ENCODE measurements at places on chromosomes 13 and 19.

- ATAC-seq: peak; percentile 34
These were observed 84.3 kb upstream of the UBL3 start for GRCh38 chr13:29934531-29935308.

DNA sequence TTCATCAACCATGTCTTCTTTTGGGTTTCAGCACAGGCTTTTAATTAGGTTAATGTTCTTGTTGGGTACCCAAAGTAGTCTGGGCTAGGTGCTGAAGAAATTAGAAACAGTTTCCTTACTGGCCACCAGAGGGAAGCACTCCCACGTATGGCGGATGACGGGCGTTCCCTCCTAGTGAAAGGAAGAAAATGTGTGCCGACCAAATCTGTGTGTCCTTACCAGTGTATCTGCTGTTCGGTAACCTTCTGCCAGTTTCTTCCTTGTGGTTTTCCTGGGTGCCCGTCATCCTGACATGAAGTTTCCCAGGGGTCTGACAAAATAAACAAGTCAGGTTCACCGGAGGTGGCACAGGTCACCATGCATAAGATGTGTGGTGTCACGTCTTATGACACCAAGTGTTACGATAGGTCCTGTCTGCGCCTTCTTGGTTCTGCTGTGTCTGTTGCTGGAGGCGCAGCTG is 6.0 kb upstream of the WDR88 start:
- ATAC-seq: peak; percentile 60

- ATAC-seq: no peak
These were observed 524.7 kb downstream of the GPC5 start for GRCh38 chr13:91922969-91923592.

DNA sequence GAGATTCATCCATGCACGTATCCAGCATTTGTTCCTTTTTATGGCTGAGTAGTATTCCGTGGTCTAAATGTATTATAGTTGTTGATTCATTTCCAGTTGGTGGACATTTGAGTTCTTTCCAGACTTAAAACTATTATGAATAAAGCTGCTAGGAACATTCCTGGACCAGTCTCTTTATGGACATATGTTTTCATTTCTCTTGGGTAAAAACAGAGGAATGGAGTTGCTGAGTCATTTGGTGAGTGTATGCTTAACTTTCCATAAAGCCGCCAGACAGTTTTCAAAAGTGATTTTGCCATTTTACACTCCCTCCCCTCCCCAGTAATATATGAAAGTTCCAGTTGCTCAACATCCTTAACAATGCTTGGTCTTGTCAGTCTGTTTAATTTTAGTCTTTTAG is 116.4 kb downstream of the TSHZ3 start:
- no peak for ATAC-seq

DNA sequence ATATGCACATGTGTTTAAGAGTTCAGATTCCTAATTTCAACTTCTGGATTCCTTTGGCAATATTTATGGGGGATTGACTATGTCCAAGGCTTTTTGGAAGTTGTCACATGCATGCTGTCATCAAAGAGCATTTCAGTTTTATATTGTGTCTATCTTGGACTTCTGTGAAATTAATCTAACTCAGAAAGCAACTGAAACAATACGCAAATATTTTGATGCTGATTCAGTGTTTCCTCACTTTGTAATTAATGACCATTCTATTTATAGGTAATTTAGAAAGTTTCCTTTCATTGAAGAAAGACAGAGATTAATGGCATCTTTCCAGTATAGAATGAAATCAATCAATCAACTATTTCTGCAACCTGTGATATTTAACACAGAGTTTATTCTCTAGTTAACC is 550.1 kb downstream of the PCDH9 start:
- no peak for ATAC-seq

DNA sequence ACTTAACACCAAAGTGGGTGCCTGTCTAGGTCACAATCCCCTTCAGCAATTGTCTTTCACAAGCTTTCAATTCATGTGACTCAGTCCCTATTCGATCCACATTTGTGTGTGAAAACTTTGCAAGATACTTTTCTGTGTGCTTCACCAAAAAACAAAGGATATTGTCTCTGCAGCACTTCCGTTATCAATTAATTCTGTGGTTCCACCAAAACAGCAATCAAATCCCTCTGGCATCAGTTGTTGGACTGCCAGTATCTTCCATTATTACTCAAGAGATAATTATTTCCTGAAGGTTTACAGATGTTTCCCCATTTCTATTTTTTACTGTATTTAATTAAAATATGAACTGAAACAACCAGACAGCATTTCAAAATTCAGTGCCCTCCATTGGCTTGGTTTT is 481.4 kb downstream of the SUCLA2 start:
- no peak for ATAC-seq

GRCh38 chr19:57559008-57559403 is 657 bp downstream of the ZNF550 start:
- peak; percentile 13 for ATAC-seq

DNA sequence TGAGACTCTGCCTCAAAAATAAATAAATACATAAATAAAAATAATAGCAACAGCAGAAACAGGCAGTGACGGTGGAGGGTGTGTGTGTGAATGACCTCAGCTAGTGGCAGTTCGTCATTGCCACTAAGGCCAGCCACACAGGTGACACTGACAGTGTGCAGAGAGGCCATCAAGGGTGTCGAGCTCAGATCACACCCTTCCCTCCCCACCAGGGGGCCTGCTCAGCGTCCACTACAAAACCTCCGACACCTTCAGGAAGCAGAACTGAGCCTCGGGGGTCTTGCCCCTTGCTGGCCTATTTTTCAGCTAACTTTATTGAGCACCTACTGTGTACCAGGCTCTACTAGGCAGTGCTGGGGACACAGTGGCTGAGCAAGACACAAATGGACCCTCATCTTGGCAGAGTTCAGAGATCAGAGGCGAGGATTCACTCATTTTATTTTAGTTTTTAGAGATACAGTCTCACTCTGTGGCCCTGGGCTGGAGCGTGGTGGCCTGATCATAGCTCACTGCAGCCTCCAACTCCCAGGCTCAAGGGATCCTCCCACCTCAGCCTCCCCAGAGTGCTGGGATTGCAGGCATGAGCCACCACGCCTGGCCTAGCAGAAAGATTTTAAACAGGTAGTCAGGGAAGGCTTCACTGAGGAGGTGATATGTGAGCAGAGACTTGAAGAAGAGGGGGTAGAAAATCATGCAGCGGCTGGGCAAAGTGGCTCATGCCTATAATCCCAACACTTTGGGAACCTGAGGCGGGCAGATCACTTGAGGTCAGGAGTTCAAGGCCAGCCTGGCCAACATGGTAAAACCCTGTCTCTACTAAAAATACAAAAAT is 30.3 kb upstream of the SEMA6B start:
- no peak for ATAC-seq

DNA sequence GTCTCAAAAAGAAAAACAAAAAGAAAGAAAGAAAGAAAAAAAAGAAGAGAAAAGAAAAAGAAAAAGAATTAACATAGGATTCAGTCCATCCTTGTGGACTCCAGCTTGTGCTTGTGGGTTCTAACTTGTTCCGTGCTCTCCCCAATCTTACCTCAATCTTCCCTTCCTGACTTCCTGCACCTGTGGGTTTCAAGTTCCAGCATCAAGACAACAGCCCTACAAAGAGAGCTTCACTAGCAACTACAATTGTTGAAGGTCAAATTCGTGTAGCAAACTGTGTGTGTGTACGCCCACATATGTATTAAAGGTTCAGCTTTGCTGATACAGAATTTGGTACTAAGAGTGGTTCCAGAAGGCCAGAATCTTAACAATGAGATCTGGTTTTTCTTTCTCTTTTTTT is 25.3 kb downstream of the FXYD5 start:
- ATAC-seq: no peak

DNA sequence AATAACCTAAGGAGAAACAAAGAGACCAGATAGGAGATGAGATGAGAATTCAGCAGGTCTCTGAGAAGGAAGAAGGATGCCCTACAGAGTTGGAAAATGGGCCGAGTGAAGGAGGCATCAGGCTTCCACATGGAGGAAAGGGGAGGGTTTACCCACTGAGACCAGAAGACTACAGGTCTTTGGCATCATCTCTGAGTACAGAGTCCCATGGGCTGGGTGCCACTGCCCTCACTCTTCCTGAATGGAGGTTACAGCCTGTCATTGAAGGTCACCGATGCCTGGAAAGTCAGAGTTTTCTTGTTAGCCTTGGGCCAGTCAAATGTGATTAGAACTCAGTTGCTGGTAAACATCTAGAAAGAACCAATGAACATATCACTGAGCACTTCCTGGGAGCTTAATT is 9.9 kb downstream of the ZNF302 start:
- ATAC-seq: no peak

DNA sequence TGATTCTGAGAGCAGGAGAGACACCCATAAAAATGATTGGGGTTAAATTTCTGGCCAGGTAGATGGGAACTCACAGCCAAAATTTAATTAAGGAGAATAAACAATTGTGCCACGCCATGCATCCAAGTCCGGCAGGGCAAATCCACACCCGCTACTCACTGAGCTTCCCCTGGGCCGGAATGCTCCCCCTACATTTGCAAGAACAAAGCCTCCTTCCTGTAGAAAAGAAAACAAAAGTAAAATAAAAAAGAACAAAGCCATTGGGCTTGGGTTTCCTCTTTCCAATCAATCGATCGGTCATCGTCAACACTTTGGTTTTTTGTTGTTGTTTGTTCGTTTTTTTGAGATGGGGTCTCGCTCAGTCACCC is 30.2 kb upstream of the TFDP1 start:
- ATAC-seq: no peak

DNA sequence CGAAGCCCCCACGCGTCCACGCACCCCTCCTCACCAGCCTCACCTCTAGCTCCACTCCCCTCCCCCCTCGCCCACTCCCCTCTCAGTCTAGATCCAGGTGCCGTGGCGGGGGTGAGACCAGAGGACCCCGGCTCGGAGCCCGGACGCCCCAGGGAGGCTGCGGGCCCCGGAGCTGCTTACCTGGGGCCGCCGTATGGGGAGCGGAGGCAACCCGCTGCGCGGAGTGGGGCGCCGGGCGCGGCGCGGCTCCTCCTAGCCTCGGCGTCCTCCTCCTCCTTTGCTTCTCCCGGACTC is 353 bp downstream of the ENOX1 start:
- peak; percentile 12 for ATAC-seq

DNA sequence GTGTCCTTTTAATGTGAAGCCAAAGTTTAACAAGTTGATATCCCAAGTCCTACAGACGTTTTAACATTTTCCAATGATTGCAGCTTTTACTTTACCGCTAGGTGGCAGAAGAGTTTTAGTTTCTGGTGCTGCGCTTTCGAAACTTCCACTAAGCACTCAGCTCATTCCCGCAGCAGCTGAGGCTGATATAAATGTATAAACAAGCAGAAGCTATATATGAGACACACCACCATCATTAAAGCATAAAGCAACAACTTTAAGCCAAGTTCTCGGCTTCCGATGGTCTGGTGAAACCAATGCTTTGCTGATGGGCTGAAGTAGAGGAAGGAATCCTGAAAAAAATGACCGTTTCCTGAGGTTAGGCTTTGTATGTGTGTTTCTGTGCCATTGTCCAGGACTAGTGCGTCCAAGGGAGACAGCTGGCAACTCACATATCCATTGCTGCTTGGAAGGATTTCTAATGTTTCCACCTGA is 753.9 kb downstream of the OLFM4 start:
- no peak for ATAC-seq

DNA sequence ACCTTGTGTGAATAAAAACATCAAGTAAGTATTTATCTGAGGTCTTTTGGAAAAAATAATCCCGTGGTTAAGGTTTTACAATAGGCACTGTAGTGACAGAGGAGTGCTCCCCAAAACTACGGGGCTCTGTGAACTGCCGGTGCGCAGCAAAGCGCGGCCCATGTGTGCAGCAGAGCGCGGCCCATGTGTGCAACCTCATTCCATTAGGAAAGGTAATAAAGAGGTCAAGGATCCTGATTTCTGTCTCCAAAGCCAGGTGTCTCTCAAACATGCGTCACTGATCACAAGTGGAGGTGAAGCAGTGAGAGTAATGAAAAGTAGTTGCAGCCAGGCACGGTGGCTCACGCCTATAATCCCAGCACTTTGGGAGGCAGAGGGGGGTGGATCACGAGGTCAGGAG is 58.7 kb downstream of the MRPL57 start:
- no peak for ATAC-seq

- ATAC-seq: no peak
These were observed 258.5 kb downstream of the DLEU7 start for GRCh38 chr13:50584856-50585580.

GRCh38 chr13:42021851-42022250 is 26.6 kb upstream of the DGKH start:
- no peak for ATAC-seq

DNA sequence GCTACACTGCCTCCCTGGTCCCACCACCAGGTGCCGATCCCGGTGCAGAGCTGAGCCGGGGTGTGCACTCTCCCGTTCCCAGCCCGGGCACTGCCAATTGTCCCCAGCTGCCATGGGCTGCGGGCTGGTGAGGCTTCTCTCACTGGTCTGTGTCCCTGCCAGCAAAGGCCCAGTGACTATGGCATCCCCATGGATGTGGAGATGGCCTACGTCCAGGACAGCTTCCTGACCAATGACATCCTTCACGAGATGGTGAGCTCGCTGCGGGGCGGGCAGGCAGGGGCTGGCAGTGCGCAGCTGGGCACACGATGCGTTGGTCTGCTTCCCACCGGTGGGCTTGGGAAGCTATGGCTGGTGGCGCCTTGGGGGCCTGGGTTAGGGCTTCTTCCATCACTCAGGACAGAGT is 14.6 kb downstream of the MPND start:
- ATAC-seq: no peak

DNA sequence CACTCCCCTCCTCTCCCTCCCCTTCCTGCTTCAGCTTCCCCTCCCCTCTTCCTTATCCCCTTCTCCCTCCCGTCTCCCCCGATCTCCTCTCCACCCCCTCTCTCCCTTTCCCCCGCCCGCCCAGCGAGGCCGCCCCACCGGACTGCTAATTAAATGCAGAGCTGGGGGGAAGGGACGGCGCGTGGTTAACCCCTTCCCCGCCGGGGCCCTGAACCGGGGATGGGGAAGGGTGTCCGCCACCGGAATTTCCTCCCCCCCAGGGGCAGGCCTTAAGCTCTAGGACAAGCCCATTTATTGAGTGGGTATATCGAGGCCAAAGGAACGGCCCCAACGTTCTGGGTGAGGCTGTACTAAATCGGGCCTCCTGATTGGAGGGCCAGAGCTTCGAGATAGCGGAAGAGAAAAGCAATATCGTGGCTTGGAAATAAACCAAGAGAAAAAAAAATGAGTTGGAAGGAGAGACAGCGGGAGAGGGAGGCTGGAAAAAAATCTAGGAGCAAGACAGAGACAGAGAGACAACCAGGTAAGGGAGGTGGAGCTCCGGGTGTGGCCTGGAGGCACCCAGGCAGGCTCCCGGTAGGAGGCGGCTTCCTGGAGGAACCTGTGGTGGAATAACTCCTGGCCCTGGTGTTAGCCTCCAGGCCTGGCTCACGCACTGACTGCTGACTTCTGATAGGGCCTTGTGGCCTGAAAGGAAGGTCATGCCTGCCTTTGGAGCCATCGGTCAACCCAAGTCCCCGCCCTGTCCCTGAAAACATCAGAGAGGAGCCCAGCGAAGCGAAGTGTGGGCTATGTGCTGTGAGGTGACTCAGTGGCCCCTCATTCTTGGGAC is 11.6 kb upstream of the JUND start:
- no peak for ATAC-seq

DNA sequence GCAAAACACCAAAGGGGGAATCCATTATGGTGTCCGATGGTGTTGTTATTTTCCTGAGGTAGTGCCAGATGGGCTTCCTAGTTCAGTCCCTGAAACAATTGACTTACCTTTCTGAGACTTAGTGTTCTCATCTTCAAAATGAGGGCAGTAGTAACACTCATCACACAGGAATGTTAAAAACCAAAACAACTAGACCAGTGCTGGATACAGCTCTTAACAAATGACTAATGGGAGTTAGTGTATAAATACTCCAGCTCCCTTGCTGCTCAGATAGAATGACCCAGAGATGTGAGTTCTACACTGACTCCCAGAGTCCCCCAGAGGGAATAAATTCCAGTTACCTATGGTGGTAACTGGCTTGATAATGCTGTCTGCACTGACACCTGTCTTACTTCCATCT is 49.9 kb downstream of the MBD3L2B start:
- ATAC-seq: no peak

Measured in activated CD4-positive, CD25-positive, alpha-beta regulatory T cell treated with anti-CD3 and anti-CD28 coated beads, Interleukin-2, amount 50 U/mL, for 24 hours (primary cell).